ENCODE measurements at places on chromosomes 2 and 18.

GRCh38 chr2:54815148-54815539 lies 91.7 kb downstream of the EML6 start:
- no peak for DNase-seq

DNA sequence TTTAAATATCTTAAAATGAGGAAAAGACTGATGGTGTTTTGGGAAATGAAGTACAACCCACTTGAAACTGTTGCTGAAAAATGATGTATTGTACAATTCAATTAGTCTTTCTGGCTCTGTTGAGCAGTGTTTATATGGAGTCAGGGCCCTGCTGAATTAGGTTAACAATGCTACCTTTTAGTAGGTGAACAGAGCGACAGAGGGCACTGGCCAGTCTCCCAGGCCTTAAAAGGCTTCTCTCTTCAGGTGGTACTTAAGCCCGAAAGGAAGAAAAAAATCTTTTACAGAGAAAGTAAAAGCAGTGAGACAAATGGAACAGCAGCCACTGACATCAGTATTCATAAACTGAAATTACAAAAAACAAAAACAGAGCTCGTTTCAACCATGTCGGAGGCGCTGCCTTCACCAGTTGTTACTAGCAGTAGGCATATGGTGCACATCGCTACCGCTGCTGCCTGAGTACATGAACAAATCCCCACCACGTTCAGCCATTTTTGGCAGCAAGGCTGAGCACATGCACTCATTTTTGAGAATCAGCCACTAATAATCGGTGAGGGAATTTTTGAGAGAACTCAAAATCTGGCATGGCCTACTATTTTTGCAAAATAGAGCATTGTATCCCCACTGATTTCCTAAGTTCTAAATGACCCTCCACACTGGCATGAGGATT lies 91.8 kb downstream of the PLEKHM3 start:
- no peak for DNase-seq

DNA sequence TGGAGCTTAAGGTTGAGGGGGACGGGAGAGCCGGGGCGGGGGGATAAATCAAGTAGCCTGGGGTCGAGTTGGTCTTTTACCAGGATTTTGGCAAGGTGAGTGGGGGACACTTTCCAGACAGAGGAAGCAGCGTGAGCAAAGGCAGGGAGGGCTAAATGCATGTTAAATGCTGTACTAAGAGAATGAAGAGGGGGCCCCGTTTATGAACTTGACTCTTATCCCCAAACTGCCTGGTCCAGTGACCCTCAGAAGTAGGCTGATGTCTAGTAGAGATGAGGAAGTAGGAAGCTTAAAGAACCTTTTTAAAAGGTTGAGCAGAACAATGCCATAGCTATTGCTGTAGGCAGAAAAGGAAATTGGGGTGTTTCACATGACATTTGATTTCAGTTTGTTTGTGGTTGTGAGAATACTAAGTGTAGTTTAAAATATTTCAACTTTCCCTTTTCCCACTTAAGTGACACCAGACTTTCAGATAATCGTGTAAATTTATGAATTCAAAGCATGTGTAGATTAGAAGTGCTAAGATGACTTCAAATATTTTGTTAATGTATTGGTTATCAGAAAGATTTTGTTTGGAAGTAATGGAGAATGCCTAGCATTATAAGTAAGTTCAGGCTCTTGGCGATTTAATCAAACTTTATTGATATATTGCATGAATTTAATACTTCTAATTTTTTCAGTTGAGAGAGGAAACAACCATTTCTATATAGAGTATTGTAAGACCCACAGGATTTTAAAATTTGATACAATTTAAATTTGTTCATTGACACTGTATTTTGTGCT lies 1.8 kb downstream of the REL start:
- DNase-seq = no peak

DNA sequence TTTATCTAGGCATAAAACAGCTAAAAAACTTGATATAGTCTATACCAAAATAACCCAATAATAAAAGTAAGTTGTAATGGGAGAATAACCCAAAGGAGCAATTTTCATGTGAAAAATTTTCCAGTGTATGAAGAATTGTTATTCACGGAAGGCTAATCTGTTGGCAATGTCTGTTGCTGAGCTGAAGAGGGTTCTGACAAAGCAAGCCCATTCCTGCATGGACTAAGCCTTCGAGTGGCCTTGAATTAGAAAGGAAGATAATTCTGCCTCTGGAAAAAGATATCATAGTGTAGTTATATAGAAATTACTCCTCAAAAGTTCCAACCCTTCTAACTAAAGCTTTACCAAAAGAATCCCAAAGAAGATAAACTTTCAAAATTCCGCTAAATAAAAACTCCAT lies 101.5 kb downstream of the MAP2 start:
- no peak for DNase-seq

GRCh38 chr18:79914614-79915160 lies 36.8 kb downstream of the SLC66A2 start:
- DNase-seq = no peak

GRCh38 chr2:12949406-12949805 lies 232.7 kb downstream of the TRIB2 start:
- no peak for DNase-seq

DNA sequence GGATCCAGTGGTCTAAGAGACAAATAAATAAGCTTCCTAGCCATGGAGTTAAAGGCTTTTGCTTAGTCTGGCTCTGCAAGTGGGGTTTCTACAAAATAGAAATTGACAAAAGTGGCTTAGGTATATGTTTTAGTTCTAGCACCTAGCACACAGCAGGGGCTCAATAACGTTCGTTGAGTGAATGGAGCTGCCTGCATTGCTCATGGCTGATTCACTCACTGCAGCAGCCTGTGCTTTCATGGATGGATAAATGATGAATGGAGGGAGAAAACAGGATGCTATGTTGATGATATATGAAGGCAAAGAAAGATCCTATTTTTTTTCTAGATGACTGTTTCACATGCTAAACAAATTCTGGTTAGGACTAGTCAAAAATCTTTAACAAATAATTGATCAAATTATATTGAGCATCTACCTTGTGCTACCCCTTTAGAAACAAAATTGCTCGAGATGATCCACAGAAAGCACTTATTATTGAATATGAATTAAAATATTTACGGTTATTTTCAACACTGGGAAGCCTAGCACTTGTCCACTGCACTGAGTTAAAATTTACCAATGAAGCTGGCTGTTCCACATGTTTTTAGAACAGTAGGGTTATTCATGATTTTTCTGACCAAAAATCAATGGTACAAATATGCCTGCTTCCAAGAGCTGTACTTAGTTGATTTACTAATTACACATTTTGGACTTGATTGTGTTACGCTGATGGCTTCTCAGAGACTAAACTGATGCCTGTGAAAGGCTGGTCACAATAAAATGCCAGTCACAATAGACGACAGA lies 39.6 kb downstream of the HDHD2 start:
- DNase-seq = no peak

DNA sequence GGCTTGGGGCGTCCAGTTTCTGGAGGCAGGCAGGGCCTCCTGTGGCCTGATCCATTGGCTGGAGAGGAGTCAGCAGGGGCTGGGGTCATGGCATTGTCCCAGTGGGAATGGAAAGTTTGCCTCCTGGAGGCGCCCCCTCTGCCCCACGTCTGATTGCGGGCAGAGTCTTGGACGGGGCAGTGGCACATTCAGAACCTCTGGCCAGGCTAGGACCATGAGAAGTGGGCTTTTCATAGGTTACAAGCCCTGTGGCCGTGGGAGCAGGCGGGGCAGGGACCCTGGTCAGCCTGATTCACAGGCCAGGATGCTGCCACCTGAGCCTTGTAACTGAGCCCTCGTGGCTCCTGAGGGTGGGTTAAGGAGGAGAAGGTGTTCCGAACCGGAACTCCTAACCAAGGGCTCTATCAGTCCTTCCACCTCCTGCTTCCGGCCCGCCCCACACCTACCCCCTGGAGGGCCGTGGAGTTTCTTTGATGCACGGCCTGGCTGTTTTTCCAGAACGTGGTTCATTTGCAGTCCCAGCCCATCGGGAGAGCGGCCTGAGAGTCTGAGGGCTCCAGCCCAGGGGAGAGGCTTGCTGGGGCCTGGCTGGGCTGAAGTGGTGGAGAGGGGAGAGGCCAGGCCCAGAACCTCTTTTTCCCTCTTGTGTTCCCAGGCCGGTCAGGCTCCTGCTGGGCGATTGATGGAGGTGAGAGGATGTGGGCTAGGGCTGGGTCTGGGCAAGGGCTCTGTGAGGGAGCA lies 43.9 kb upstream of the PLB1 start:
- DNase-seq = no peak

DNA sequence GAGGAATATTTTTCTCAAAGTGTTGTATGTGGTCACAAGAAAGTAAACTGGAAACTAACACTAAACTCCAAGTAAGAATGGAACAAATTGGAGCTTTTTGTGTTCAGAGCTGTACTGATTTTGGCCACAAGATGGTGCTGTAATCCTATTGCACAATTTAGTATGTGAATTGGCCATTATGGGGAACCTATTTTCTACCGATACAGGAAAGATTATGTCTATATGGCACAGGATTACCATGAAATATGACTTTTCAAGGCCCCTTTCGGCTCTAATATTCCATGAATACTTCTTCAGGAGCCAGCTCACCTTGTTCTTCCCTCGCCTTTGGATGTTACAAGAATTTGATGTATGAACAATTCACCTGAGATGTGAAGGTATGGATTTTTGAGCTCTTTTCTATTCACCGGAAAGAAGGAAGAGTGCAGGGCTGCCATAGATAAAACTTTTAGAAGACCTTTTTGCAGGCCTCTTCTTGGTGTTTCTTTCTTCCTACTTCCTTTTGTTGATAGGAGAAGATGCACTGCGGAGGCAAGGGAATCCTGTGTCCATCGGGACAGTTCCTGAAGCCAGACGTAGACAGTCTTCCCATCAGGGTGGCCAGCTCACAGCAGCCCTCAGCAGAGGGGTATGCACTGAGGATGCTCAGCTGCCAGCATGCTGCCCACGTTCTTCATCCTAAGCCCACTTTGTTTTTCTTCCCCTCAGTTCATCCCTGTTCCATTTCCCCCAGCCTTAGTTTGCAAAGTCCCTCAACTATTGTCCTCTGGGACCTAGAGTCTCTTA lies 13.3 kb downstream of the MRPL44 start:
- no peak for DNase-seq

Measured in GOT3 (cell line).